CD14-positive monocyte (primary cell): ENCODE measurements at places on chromosomes 7 and 10.

- DNase-seq = no peak
Observed at GRCh38 chr7:96538632-96539031, 171.0 kb downstream of the SEM1 start.

DNA sequence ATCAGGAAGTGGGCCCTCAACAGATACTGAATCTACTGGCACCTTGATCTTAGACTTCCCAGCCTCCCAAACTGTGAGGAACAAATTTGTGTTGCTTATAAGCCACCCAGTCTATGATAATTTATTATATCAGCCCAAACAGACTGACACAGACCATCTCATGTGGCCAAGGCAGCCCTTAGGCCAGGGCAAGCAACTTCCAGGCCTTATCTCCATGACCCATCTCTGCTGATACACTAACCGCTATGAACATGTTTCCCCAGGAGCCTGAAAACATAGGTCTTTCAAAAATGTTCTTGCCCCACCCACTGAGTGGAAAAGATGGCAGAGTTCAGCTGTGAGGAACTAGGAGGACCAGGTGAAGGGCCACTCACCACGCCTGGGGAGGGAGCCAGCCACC, 3.2 kb upstream of the BLOC1S2 start:
- no peak for DNase-seq

GRCh38 chr7:151897951-151898686, 21.2 kb upstream of the PRKAG2 start:
- no peak for DNase-seq

GRCh38 chr10:11598712-11599397, 12.6 kb downstream of the USP6NL start:
- no peak for DNase-seq

DNA sequence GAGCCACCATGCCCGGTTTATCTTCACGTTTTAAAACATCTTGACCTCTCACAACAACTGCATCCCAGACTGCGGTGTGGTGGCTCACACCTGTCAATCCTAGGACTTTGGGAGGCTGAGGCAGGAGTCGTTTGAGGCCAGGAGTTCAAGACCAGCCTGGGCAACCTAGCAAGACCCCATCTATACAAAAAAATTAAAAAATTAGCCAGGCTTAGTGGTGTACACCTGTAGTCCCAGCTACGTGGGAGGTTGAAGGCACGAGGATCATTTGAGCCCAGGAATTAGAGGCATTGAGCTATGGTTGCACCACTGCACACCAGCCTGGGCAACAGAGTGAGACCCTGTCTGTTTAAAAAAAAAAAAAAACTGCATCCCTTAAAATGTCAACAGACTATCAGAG, 20.2 kb downstream of the TNRC18 start:
- no peak for DNase-seq

- DNase-seq = no peak
Observed at GRCh38 chr7:26348234-26348851, 56.7 kb downstream of the SNX10 start.

- no peak for DNase-seq
Observed at GRCh38 chr7:158992759-158993158, 136.4 kb downstream of the DYNC2I1 start.

- no peak for DNase-seq
Observed at GRCh38 chr10:14477408-14477710, 146.6 kb upstream of the FRMD4A start.

DNA sequence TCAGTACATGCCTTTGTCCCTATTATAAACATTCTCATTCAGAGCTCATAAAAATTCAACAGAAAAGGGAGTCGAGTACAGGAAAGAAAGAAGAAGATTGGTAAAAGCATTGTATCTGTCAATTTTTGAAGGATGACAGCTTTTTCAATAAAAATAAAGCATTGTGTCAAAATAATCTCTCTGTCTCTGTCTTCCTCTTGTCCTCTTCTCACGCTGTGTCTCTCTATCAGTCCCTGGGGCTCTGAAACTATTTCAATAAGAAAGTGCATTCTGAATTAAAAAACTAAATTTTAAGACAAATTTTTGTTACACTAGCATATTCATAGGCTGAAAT, 248.4 kb downstream of the TNS3 start:
- no peak for DNase-seq

DNA sequence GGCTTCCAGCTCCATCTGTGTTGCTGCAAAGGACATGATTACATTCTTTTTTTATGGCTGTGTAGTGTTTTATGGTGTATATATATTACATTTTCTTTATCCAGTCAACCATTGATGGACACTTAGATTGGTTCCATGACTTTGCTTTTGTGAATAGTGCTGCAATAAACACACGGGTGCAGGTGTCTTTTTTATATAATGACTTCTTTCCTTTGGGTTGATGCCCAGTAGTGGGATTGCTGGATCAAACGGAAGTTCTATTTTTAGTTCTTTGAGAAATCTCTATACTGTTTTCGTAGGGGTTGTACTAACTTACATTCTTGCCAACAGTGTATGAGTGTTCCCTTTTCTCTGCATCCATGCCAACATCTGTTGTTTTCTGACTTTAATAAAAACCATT, 189.7 kb downstream of the ACTR3B start:
- DNase-seq = no peak

DNA sequence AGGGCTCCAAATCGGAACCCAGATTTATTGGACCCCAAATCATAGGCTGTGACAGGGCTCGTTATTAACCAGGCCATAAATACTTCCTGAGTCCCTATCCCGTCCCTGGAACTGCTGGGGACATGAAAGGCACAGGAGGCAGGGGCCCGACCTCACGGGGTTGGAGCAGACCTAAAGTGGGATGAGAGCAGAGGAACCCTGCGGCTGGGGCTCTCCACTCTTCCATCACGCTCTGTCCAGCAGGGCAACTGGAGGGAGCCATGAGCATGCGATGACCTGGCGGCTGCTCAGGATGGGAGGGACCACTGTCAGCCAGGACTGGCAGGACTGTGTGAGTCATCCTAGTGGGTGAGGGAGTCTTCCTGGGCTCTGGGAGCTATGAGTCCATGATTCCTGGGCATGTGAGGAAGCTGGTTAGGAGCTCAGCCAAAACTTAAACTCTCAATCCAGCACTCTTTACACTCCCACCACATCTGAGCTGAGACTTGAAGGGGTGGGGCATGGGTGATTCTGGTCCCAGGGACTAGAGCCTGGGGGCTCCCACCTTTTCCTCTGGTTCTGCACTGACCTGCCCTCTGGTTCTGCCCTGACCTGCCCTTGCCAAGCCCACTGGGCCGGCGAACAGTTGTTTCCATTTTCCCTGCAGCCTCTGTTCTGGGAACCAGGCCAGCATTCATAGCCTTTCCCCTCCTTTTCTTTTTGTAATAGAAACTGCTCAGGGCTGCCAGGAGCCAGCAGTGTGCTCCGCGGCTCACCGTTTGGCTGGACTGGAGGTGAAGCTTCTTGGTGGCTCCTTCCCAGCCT, 47.1 kb downstream of the SYPL1 start:
- DNase-seq = no peak

- peak; percentile 87 for DNase-seq
Observed at GRCh38 chr10:71694567-71694968, 25.0 kb downstream of the C10orf105 start.

DNA sequence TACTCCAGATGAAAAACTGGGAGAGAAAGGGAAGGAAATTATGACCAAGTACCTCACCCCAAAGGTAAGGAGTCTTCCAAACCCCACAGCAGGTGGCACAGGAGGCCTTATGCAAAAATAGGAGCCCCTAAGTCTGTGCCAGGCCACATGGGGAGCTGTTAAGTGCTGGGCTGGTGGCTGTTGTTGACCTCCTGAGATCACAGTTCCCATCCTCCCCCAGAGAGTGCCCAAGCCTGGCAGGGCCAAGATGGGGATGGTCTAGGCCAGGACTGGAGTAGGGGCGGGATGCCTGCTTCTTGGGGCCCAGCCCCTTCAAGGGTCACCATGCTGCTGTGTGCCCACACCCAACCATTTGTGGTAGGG, 145.8 kb downstream of the RGS10 start:
- no peak for DNase-seq

DNA sequence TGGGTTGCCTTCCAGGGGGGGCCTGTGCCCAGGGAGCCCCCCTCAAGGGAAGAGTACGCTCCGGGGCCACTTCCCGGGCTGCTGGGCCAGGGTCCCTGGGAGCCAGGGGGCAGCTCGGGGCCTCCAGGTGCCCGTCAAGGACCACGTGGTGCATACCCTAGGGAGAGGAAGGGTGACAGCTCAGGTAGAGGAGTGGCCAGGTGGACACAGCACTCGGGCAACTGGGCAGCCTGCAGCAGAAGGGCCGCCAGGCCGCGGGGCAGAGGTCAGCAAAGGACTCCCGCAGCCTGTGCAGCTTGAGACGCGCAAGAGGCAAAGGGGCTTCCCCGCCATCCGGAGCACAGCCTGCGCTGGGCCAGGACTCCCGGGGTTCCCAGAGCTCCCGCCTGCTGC, 26.4 kb downstream of the AP5Z1 start:
- DNase-seq = no peak

- no peak for DNase-seq
Observed at GRCh38 chr7:95725205-95725604, 47.1 kb upstream of the DYNC1I1 start.

- DNase-seq = no peak
Observed at GRCh38 chr10:89427629-89428028, 13.3 kb downstream of the IFIT5 start.

DNA sequence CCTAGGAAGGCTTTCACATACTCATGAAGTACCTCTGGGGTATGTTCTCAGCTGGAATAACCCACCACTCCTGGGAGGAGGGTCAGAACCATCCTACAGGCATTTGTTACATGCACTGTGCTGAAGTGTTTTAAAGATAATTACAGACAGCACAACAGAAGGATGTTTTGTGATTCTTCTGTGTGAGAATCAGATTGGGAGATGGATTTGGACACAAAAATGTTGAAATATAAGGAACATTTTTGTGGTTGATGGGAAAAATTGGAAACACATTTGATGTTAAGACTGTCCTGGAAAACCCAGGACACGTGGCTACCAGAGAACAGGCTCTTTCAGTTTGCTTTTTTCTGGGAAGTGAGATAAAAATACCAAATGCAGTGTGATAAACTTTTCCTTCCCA, 61.4 kb downstream of the BICC1 start:
- no peak for DNase-seq

- no peak for DNase-seq
Observed at GRCh38 chr7:132080467-132080866, 495.8 kb downstream of the PLXNA4 start.

DNA sequence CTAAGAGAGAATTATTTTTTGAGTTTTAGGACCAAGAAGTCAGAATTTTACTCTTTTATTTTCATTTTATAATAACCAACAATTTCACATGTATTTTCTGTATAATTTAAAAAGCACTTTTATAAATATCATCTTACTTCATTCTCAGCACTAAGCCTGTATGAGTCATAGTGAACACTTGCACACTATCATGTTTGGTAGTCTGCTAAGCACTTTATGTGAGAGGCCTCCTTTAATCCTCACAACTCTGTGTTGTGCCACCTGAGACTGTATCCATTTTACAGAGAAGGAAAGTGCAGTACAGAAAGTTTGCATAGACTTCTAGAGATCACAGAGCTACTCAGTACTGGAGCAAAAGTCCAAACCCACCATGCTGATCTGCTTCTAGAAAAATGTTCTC, 939.6 kb downstream of the NRG3 start:
- DNase-seq = no peak

DNA sequence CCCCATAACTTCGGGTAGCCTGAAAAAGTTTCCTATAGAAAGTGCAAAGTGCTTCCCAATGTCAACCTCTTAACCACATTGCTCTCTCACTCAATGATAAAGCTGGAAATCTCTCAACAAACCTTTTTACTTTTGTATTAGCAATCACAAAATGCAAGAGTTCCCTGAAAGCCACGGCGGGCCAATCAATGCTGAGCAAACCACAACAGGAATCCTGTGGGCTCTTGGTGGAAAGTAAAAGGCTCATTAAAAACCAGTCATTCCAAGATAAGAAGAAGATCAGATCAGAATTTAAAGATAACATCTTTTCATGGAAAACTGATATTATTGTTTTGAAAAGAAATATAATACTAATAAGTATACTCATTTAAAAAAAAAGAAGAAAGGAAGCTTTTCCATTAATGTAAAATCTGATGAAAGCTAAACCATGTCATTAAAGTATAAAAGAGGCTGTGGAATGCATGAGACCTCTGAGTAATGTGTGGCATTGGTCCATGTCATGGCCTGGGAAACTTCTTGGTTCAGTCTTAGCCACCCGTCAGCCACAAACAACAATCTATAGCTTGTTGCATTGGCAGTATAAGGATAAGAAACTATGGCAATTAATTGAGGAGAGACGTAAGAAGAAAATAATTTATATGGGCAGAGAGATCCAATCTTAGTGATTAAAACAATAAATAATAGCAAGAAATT, 1066.1 kb upstream of the SORCS1 start:
- DNase-seq = no peak

GRCh38 chr10:988667-989545, 672 bp downstream of the GTPBP4 start:
- DNase-seq = peak; percentile 65

DNA sequence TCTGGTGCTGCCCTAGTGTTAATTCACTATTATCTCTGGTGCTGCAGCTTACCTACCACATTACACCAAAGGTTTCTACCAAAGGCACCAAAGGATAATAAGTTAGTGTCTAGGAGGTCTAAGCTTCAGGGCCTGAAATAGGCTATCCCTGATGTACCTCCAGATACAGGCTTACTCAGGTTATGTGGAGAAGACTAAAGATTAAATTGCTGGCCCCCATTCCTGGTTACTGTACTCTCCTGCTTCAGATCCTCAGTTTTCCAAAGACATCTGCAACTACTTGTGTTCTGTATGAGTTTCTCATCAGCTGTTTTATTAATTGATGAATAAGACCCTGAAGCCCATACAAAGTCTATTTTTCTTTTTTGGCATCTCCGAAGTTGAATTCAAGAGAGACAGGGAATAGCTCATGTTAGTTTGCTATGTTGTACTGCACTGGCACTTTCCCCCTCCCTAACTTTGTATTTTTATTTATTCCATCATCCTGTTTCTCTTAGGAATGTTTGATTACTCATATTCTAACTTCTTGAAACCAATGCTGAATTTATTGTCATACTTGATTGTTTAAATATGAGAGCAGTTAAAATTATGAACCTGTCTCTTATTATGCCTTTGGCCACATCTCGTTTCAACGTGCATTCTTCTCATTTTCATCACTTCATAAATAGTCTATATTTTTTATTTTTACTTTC, 85.9 kb downstream of the PON1 start:
- no peak for DNase-seq

- DNase-seq = no peak
Observed at GRCh38 chr7:149205690-149206381, 10.5 kb downstream of the ZNF282 start.

DNA sequence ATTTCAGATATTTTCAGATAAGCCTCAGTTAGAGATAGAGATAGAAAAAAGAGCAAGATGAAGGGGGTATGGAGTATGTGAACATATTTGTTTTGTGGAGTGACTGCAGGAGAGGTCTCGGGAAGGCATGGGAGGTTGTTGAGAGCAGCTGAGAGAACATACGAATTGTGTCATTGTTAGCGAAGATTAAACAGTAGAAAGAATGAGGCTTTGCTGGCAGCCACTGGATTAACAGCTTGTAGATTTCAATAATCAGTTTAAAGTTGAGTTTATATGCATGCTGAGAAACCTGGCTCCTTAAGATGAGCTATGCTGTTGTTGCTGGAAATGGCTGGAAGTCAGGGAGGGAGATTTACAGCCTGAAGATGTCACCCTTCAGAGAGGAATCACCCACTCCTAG, 100.9 kb upstream of the SORCS3 start:
- DNase-seq = no peak

- no peak for DNase-seq
Observed at GRCh38 chr10:95784279-95784913, 28.4 kb downstream of the ENTPD1 start.

- no peak for DNase-seq
Observed at GRCh38 chr7:27148756-27149641, 1.4 kb upstream of the HOXA6 start.

- DNase-seq = no peak
Observed at GRCh38 chr7:21624320-21624719, 81.5 kb downstream of the DNAH11 start.
